ENCODE measurements at places on chromosomes 11 and 22.

DNA sequence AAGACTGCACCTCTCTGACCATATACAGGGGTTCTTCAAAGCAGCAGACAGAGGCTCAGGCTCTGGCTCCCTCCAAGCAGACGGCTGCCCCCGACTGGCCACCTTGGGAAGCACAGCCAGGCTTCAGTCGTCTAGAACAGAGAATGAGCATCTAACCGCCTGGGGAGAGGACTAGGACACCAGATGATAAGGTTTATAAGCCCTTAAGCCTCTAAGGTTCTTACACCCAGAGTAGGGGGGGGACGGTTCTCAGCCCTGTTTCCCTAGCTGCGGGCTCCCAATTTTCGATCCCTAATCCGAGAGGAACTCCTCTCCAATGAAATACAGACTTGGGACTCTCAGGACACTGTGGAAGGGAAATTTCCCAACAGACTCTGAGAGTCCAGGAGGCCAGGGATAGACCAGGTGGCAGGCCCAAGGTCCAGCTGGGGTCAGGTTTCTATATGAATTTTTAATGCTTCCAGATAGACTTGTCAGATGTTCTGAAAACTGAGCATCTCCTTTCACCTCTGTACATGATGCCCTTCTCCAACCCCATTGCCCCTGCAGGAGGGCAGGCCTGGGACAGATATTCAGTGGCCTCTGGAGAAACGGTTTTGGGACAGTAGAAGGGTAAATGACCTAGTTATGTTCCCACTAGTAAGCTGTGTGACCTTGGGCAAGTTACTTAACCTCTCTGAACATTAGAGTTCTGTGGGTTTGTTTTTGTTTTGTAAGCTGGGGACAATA is 20.2 kb downstream of the RTN4RL2 start:
- DNase-seq = peak; percentile 74

- no peak for DNase-seq
Observed at GRCh38 chr11:73236205-73236765, 18.2 kb downstream of the P2RY2 start.

GRCh38 chr11:104328512-104328907 is 164.6 kb upstream of the PDGFD start:
- no peak for DNase-seq

GRCh38 chr11:38416141-38416540 is 1818.1 kb upstream of the RAG2 start:
- DNase-seq = no peak

DNA sequence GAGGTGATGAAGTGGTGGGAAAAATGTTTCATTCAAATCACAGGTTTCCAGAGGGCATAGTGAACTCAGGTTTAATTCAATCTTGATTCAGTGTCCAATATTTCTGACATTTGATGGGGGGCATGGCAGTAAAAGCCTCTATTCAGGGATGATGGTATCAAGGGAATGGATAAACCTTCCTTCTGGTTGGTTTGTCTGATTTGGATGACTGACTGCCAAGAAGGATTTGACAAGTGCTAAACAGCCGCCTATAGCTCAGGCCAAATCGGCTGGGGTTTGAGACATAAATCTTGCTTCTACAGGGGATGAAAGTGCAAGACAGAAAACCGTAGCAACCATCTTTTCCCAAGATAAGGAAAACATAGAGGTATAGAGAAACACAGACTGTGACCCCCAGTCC is 121.8 kb upstream of the C11orf87 start:
- no peak for DNase-seq

- DNase-seq = no peak
Observed at GRCh38 chr11:1456176-1456575, 30.4 kb downstream of the MOB2 start.

DNA sequence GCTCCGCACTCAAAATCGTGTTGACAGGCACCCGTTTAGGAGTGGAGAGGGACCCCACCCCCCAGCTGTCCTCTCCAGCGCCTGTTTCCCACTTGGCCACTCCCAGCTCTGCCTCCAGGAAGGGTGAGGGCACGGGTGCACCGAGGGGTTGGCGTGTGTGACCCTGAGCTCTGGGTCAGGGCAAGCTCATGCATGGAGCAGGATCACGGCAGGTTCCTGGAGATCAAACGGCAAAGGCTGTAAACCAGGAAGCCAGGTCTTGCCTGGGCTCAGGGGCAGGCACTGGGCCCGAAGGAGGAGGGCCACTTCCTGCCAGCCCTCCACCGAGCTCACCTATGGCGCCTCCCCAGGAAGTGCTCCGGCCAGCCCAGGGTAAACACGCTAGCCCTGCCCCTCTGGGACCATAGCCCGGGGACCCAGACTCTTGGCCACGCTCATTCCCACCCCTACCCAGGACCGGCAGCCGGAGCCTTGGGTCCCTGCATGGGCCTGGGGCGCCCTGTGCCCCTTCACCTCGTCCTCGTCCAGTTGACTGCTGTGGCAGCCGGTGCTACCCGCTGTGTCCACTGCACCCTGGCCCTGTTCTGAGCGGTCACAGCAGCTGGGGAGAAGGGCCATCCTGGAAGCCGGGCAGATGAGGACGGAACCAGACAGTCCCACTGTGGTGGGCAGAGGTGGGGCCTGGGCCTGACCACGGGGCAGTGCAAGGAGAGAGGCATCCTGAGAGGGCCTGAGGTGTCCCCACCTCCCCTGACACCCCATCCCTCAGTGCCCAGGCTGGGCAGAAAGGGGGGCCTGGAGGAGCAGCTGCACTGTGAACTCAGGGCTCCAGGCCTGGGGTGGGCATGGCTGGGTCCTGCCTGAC is 1.0 kb upstream of the EPS8L2 start:
- DNase-seq = no peak

- no peak for DNase-seq
Observed at GRCh38 chr11:96317985-96318384, 25.0 kb downstream of the MAML2 start.

DNA sequence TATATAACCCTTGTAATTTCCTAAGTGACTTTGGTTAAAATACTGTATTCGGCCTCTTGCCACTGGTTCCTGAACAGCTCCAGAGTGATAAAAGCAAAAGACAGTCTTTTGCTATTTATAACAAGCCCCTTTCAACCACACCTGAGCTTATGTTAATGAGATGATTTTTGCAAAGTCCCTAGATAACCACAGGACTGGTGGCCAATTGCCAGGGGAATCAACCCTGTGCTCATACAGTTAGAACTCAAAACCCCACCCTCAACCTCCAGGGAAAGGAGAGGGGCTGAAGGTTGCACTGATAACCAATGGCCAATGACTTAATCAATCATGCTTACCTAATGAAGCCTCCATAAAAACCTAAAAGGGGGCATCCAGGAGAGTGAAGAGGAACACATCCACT is 77.9 kb downstream of the SIK3 start:
- no peak for DNase-seq

Measured in activated CD4-positive, alpha-beta T cell treated with anti-CD3 and anti-CD28 coated beads for 4 hours (primary cell).